CD8-positive, alpha-beta T cell (primary cell): ENCODE measurements at places on chromosomes 16 and 17.

- no peak for DNase-seq
Observed at GRCh38 chr17:44077595-44077909, 7.0 kb downstream of the G6PC3 start.

DNA sequence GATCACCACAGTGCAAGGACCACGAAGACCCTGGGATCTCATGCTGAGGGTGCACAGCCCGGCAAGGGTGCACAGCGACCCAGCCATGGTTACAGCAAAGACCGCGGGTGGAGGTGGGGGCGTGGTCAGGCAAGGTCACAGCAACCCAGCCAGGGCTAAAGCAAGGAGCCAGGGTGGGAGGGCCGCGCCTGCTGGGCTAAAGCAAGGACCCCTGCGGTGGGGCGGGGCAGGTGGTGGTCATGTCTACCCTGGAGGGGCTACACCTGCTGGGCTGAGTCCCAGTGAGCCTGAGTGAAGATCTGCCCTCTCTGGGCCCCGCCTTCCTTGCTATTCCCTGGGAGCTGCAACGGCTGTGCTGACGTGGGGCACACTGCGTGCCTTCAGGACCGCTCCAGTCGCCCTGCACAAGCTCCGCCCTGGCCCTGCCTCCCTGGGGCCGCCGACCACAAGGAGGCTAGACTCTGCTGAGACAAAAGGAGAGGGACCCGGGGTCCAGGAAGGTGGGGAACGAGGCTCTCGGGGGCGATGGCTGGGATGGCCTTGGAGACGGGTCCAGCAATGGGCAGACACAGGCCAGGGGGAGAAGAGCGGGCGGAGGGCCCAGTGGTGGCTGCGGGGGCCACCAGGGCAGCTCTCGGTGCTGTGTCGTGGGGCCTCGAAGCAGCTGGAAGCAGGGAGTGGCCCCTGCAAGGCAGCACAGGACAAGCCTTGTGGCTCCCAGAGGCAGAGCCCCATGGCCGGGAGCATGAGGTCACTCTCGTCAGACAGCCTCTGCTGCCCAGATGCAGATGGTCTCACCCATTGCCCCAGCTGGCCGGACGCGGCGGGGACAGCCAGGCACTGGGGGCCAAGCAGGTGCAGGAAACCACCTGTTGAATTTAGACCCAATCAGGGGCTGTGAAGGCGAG lies 52.8 kb downstream of the CBFA2T3 start:
- no peak for DNase-seq

- DNase-seq = no peak
Observed at GRCh38 chr17:39527220-39527813, 66.0 kb downstream of the CDK12 start.

GRCh38 chr16:53852678-53853077 lies 148.7 kb downstream of the FTO start:
- no peak for DNase-seq

GRCh38 chr17:16377941-16378341 lies 3.0 kb upstream of the UBB start:
- DNase-seq = no peak

DNA sequence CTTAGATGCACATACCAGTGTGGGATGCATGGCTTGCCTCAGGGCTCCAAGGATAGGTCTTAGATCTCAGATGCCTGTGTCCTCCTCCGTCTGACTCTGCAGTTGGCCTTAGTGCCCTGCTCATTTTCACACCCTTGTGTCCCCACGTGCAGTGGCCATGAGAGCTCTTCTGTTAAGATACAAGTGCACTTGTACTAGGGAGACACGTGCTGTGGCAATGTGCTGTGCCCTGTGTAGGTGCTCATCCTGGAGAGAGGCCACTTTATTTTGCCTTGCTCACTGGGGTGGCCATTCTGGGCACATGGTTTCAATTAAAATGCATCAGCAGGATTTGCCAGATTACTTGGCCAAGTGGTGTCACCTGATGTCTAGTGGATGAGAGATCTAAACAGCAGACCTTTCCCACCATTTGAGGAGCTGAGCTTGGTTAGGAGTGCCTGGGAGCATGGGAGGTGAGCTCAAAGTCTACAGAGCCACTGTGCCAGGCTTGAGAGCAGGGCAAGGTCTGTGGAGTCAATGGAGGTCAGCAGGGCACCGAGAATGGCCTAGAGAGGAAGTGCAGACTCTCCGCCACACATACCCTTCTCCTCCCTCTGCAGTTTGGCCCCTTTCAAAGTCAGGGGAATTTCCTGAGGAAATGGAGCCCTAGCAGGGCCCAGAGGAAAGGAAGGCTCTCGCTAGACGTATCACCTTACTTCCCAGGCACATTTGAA lies 25.2 kb upstream of the SMPD3 start:
- no peak for DNase-seq

GRCh38 chr16:23537390-23537789 lies 19.8 kb downstream of the EARS2 start:
- DNase-seq = no peak

DNA sequence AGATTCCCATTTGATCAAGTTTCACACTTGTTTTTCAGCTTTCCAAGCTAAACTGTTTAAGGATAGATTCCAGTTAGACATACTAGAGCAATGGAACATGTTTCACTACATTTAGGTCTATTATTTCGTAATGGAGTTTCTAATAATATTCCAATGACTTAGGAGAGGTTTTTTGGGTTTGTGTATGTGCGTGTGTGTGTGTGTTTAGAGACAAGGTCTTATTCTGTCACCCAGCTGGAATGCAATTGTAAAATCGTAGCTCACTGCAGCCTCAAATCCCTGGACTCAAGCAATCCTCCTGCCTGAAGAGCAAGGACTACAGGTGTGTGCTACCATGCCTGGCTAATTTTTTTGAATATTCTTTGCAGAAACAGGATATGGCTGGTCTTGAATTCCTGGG lies 426.3 kb downstream of the ZFHX3 start:
- DNase-seq = no peak

GRCh38 chr17:75822119-75822799 lies 21.9 kb downstream of the UNC13D start:
- no peak for DNase-seq

DNA sequence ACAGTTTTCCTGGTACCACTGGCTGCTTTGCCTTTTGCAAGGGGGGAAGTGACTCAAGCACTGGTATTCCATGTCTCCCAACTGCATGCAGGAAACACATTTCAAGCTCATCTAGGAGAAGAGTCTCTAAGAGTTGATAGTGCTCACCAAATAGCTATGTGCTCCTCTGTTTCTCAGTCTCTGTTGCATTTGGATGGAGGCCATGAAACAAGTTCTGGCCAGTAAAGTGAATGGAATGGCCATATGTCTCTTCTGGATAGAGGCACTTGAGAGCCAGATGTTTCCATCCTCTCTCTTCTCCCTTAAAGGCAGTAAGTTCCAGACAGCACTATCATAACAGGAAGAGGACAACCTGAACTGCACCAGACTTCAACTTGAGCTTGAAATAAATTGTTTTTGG lies 60.6 kb downstream of the C16orf82 start:
- no peak for DNase-seq

GRCh38 chr17:54744750-54745149 lies 155.9 kb upstream of the TOM1L1 start:
- DNase-seq = no peak

GRCh38 chr16:24863582-24864437 lies 18.0 kb downstream of the SLC5A11 start:
- DNase-seq = no peak

DNA sequence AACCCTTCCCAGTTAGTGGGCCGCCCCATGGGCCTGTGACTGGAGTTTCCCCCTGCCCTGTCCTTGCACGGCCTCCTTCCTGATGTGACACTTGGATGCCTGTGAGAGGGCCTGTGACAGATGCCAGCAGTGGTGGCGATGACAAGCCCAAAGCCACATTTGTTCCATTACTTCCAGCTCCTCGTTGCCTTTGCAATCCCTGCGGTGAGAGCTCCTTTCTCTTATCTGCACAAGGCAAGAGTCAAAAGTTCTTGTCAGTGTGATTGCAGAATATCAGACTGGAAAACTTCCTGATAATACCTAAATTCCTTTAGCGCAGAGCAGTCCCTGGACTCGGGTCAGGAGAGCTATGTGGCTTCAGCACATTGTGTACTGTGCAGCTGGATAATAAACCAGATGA lies 54.4 kb upstream of the ARHGAP44 start:
- no peak for DNase-seq

DNA sequence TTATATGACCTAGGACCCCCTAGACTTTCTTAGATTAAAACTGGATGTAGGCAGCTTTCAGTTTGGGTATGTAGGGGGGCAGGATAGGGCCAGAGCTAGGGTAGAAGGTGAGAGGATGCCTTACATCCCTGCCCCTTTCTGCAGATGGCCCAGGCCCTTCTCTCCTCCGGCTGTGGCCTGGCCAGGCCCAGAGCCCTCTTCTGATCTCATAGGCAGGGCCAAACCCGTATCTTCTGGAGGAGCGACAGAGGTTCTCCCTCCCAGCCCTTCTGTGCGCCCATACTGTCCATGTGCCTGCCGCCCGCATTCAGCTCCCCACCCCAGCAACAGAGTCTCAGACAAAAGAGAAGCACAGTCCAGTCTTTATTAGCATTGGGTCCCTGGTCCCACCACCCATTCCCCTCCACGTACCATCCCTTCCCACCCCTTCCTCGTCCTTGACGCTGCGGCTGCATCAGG lies 2.0 kb upstream of the TSPOAP1 start:
- no peak for DNase-seq

DNA sequence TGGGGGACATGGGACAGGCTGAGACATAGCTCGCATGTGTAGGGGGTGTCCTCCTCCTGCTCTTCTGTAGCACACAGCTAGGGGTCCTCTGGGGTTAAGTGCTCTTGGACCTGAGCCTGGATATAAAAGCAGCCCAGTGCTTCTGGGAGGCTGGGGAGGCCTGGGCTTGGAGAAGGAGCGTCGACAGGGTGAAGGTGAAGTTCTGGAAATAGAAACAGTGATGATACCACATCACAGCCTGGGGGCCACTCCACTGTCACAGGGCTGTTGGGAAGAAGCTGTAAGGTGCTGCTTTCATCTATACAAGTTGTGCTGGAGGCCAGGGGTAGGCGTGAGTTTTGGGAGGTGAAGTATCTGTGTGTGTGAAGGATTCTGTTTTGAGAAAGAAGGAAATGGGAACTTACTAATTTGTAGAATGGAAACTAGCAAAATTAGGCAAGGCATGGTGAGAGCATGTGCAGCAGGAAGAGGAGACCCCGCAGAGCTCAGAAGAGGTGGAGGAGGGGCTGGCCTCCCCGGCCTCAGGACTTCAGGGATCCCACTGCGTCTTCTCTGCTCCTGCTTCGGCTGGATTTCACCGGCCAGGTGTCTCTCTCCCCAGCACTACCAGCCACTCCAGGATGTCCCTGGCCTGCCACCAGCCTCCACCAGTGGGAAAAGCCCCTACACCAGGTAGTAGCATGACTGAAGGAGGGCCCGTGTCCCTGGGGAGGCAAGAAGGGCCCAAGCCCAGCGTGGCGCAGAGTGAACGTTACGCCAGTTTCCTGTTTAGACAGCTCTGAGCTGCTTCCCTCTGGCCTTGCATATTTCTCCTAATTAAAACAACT lies 19.4 kb downstream of the PLCG2 start:
- DNase-seq = peak; percentile 58

DNA sequence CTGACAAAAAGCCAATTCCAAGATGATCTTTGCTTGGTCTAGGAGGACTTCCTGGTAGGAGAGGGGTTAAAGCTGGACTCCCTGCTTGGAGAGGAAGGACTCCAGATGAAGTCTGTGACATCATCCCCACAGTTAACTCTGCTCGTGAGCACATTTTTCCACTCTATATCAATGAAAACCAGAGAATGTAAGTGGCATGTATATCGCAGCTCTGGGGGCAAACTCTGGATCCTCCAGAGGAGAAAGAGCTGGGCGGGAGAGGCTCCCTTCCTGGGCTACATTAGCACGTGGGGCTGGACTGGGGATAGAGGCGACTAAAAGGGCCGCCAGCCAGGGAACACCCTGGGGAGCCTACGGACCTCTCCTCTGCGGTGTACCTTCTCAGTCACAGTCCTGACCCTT lies 34.1 kb downstream of the HIC1 start:
- no peak for DNase-seq

DNA sequence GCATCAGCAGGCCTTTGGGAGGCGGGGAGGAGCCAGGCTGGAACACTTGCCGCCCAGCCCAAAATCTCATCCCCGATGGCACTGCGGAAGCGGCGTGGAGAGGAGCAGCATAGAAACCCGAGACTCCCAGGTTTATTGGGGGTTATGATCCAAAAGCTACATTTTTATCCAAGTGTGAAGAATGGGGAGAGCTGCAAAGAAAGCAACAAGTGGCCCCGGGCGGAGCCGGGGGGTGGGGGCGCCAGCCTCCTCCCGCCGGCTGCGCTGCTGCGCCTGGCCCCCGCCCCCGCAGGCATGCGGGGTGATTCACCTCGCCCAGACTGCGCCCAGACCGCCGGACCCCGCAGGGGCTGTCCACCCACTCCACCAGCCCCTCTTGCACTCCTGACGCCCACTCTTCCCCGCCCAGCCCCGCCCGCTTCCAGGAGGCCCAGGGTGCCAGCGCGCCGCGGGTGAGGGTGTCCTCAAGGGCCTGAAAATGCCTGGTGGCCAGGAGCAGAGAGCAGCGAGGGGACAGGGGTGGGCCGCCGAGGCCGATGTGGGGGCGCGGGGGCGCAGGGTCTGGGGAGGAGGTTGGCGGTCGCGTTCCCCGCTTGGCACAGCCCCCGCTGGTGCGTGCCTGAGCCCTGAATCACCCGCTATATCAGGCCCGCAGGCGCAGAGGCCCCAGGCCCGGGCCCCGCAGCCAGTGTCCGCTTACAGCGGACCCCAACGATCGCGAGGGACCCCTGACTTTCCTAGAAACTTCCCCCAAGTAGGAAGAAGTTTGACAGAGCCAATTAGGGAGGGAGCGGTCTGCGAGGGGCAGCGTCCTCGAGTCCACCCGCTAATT lies 1.3 kb downstream of the CAVIN1 start:
- DNase-seq = no peak

- no peak for DNase-seq
Observed at GRCh38 chr16:56294579-56294978, 103.3 kb downstream of the GNAO1 start.

GRCh38 chr16:84717484-84717883 lies 17.7 kb downstream of the USP10 start:
- no peak for DNase-seq

- no peak for DNase-seq
Observed at GRCh38 chr17:17897442-17897841, 60.7 kb upstream of the SREBF1 start.

- no peak for DNase-seq
Observed at GRCh38 chr17:50154604-50155003, 4.1 kb upstream of the PPP1R9B start.

DNA sequence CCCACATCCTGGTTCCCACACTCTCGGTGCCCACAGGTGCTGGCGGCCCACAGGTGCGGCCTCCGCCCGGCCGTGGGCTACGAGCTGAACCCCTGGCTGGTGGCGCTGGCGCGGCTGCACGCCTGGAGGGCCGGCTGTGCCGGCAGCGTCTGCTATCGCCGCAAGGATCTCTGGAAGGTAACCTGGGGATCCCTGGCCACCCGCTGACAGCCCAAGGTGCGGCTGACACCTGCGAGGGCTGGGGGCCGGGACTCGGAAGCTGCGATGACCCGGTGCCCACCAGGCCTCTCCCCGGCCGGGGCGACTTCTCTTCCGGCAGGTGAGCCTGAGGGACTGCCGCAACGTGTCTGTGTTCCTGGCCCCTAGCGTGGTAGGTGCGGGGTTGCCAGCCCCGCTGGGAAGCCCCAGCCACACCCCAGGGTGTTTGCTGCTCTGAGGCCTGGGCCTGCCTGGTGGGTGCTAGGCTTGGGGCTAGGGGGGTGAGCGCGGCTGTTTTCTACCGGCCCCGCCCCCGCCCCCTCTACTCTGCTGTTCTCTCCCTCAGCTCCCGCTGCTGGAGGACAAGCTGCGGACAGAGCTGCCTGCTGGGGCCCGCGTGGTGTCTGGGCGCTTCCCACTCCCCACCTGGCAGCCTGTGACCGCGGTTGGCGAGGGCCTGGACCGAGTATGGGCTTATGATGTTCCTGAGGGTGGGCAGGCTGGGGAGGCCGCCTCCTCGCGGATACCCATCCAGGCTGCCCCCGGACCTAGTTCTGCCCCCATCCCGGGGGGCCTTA lies 1.0 kb downstream of the ANTKMT start:
- DNase-seq = no peak
